BE2C (cell line): ENCODE measurements at places on chromosomes 2 and 18.

- DNase-seq, result no peak
Observed at GRCh38 chr2:186058614-186059013, 320.0 kb downstream of the FSIP2 start.

- DNase-seq, result no peak
Observed at GRCh38 chr2:108637304-108637669, 82.0 kb upstream of the RANBP2 start.

DNA sequence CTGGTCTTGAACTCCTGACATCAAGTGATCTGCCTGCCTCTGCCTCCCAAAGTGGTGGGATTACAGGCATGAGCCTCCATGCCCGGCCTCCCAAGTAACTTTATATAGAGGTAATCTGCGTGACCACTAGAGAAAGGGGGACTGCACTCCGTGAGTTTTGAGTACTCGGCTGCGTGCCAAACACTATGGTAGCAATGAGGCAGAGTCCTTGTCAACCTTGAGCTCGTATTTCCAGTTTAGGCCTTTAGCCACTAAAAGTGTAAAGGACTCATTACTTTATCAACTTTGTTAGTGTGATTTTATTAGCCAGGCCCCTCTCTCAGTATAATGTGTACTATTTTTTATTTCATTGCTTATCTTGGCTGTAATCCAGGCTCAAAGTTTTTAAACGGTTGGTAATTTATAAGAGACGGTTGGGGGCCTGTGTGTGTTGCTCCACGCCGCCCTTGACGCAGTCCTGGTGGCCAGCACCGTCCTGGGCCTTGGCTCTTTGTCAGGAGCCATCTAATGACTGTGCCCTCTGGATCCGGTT lies 56.2 kb downstream of the ZCCHC2 start:
- no peak for DNase-seq

DNA sequence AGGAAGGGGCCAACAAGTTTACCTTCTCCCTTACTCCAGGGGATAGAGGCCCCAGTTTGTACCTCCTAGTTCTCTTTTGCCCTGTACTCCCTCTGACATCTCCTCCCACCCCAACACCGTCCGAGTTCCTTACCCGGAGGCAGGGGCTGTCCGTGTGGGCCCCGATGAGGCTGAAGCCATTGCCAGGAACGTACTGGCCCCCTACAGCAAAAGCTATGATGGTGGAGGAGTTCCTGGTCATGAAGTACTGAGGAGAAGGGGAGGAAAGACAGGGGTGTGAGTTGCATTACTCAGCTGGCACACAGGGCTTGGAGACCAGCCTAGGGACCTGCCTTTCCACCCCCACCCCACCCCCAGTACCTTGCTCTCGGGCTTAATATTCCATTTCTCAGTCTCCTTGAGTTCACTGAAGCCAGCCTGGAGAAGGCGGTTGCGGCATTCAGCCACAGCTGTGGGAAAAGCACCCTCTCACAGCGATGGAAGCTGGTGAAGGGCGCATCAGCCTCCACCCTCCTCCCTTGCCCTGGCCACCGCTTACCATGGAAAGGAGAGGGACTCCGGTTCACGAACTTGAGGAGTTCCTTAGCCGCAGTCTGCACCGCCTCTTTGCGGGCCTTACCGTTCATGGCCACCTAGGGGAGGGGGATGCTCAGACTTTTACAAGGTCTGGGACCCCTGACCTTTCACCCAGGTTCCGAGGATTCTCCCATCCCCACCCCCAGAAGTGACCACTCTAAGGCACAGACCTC lies 1.0 kb downstream of the DNPEP start:
- DNase-seq, result no peak

- DNase-seq, result no peak
Observed at GRCh38 chr2:206614811-206615210, 27.5 kb upstream of the FAM237A start.
